RKO (cell line): ENCODE measurements at places on chromosomes 2 and 18.

DNA sequence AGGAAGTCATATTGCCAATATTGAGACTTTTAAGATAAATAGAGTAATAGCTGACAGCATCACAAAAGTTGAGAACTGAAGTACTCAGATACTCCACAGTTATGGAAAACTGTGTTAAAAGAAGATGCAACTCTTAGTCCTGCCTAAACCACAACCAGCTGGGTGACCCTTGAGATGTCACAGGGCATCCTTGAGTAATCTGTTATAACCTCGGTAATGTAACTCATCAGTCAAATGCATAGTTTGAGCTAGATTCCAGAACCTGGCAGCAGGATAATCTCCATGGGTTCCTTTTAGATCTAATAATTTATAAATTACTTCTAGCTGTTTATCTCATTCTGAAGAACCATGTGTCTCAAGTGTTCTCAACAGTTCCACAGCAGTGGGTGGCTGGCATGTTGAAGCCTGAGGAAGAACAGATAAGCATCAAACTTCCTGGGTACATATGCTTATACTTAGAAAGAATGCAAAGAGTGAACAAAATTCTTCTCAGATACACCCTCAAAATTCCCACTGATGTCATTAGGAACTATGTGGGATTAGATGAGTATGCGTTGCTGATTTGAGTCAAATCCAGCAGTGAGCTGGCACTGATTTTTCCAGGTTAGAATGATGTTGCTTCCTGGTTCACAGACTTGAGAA, 304.1 kb upstream of the ERBB4 start:
- DNase-seq, result no peak

DNA sequence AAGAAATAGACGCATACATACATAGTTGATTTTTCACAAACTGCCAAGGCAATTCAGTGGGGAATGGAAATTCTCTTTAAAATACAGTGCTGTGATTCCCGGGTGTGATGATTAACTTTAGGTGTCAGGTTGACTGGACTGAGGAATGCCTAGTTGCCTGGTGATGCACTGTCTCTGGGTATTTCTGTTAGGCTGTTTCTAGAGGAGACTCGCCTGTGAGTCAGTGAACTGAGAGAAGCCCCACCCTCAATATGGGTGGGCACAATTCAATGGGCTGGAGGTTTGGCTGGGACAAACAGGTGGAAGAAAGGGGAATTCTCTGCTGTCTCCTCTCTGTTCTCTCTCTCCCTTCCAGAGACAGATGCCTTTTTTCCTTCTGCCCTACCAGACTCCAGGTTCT, 187.6 kb downstream of the ARHGAP28 start:
- DNase-seq, result no peak

DNA sequence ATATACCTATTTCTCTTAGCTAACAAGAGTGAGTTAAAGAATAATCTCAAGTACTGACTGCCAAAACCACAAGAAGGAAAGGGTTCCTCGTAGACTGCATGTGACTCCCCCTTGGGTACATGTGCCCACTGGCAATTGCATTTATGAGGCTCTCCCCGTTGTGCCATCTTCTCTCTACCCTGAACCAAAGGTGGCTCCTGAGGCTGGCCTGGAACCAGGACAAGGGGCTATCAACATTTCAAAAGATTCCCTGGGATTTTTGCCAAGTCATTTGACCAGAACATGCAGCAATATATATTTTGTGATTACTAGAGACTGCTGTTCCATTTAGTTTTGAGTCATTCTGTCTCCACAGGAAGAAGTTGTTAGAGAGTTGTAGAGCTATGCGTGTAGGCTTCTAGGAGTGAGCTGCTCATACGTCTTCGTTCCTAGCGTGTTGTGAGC, 45.8 kb downstream of the LAMA3 start:
- DNase-seq, result no peak

GRCh38 chr2:239536186-239536585, 135.4 kb upstream of the HDAC4 start:
- no peak for DNase-seq

DNA sequence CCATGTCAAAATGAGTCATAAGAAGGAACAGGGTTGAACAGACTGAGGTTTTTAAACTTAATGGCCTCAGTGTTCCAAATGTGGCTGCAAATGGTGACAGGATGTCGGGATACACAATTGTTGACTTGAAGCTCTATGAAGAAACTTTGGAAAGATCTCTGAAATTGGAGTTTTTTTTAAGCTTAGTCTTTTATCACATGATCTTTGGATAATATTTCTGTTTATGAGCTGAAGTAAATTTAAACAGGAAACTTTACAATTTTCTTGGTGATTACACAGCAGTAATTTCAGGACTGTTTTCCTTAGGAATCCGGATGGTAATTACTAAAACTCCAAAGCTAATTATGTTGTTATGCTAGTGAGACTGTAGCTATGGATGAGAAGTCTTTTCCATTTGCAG, 199.1 kb upstream of the NRXN1 start:
- no peak for DNase-seq

DNA sequence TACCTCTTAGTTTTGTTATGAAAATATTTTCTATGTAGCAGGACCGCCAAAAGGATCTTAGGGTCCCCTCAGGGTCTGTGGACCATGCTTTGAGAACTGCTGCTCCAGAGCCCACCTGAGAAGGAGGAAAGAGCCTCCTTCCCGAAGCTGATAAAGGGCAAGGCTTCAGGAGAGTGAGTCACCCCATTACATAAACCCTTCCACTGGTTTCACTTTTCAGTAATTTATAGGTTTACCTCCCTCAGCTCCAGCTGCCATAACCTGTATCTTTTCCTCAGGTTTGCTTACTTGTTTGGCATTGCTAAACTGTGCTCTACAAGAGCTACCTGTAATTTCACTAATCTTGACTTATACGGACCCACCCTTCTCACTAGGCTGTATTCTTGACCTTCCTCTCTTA, 6.6 kb downstream of the TTLL4 start:
- DNase-seq, result no peak

GRCh38 chr18:7974200-7974874, 407.2 kb downstream of the PTPRM start:
- DNase-seq, result no peak
